ENCODE measurements at places on chromosomes 12 and 14.

GRCh38 chr12:110198386-110198785 lies 74.2 kb downstream of the IFT81 start:
- DNase-seq: no peak

DNA sequence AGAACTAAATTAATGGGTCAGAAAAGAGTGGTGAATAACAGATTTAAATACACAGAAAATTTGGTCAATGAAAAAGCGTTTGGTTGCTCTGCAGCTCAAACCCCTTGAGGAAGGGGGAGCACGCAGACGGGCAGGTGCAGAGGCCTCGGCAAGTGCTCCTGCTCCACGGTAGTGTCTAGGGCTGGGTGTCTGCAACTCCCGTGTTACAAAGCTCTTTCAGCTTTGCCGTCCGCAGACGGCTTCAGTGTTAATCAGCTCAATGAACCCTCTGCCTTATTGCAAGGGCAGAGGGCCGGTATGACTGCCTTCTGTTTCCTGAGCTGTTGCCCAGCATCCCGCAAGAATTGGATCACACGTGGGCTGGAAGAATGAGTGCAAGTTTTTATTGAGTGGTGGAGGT lies 125.7 kb upstream of the TRHDE start:
- no peak for DNase-seq

DNA sequence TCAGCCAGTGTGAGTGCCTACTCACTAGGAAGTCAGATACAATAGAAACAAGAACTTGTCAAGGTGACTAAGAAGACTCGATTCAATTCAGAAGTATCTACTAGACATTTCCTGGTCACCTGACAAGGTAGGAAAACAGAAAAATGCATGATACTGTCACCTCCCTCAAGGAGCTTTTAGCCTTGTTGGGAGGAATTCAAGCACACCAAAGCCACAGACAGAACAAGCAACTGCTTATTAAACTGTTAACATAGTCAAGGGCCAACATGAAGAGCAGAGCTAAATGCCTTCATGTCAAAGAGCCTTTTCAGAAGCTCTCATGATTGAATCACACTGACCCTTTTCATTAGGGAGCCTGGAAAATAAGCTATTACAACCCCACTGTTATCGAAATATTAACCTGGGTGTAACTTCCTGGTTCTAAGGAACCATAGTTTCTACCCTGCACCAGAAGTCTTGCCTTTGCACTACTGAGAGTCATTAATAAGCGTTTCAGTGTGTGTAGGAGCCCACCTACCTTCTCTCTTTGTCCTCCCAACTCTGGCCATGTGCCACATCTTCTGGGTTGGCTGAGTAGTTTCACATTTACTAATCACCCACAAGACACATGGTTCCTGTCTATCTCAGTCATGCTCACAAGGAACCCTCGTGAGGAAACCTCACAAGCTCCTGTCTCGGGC lies 31.0 kb upstream of the LGALS3 start:
- peak; percentile 68 for DNase-seq

- peak; percentile 85 for DNase-seq
Observed at GRCh38 chr12:51389302-51389999, 1.8 kb downstream of the GALNT6 start.

DNA sequence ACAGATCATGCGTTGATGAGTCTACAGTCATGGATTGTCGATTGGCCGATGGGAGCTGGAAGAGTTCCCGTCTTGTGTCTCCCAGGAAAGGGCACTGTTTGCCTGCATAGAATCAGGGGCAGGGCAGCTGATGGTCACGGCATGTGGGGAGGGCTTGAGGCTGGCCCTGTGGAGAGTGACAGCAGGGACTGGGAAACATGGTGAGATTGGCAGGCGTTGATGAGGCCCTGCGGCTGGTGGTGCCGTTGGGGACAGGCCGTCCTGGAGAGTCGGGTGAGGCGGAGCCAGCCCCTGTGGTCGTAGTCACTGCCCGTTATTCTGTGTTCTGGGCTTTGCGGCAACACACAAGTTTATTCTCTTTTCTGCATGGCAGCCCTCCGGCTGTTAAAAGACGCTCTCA lies 52.9 kb downstream of the TECPR2 start:
- no peak for DNase-seq

DNA sequence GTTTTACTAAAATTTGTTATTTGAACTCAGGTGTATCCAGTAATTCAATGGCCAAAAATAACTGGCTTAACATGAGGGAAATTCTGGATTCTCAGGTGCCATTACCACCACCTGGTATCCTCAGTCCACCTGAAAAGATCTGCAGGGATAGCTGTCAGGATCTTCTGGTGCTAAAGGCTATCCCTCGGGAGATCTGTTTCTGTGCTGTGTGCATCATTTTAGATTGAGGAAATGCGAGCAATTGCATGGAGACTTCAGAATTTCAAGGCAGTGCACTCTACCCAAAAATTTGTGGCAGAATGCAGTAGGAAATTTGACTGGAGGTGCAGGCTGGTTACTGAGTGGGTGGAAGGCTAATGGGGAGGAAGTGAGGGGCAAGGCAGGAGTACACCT lies 26.4 kb downstream of the ZCCHC8 start:
- DNase-seq: no peak

DNA sequence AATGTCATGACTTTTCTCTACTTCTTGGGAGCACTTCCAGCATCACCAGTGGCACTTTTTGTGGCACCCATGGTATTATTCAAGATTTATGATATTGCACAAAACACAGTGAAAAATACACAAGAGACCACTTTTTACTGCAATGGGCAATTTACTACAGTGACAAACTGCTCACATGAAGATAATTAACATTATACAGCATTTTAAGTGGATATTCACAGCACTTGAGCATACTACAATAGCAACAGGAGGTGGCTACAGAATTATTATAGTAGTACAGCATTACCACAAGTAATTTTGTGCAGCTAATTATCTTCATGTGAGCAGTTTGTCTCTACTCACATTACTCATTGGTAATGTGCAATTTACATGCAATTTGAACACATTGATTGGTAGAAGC lies 18.3 kb downstream of the IL26 start:
- no peak for DNase-seq

DNA sequence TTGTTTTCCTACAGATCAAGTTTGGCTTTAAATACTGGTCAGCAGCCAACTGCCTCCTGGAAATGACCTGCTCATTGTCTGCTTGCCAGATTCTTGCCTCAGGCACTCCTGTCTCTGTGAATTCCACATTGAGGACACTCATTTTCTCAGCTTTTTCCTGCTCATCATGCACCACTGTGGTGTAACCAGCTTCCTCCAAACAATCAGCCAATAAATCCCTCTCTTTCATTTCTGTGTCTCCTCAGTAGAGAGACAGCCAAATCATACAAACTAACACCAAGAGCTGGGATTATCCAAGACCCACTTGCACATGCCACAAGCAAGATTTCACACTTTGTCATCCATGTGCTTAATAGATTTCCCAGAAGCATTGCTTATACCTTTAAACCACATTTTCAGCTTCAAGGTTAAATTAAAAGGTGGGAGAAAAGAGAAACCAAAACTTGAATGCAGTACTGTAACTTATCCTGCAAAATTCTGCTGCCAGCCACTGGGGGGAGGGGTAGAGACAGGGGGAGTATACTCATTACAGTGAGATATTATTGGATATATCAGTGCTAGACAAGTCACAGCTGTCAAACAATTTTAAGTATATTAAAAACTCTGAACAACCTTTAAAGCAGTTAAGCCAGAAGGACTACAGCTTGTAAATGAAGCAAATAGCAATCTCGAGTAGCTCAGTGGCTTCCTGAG lies 105.0 kb downstream of the PPP2R5E start:
- peak; percentile 64 for DNase-seq

GRCh38 chr14:106308839-106309389 lies 782.5 kb downstream of the TMEM121 start:
- DNase-seq: peak; percentile 82

DNA sequence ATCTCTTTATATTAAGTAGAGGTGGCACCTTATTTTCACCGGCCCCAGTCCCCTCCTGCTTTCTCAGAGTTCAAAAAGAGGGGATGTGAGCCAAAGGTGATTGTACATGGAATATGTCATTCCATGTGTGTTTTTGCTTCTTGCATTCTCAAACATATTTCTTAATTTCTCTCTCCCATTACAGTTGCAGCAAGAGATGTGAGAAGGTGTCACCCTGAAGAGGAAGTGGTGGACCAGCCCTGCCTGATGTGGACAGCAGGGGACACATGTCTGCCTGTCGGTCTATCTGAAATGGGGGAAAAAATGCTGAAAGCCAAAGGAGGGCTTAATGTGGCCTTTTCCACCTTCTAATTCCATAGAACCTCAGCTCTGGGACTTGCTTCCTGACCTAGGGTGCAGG lies 1.9 kb upstream of the FOXN3 start:
- DNase-seq: peak; percentile 70

DNA sequence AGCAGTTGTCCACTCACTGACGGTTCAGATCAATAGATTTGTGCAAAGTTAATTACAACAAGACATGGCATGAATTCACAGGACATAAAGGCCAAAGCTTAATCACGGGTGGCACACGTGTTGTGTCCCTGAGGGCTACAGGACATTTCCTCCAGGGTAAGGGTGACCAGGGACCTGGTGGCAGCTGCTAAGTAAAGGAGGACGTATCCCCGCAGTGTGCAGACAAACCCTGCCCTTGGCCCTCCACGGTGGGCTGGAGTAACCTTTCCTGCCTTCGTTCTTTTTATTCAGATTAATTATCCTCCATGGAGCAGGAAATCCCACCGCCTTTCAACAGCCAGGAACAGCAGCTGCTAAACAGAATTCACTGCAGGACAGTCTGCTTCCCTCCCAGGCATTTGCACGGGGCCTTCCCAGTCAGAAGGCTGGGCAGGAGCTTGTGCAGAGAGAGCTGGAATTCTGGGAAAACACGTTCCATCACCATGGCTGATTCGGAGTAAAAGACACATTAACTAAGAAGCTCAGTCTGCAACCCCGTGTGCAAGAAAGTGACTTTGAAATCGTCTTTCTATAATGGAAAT lies 289.9 kb upstream of the SFSWAP start:
- no peak for DNase-seq

GRCh38 chr12:5377997-5378592 lies 53.8 kb upstream of the NTF3 start:
- no peak for DNase-seq

GRCh38 chr14:54746019-54746418 lies 156.6 kb downstream of the GCH1 start:
- DNase-seq: no peak

GRCh38 chr12:467591-467990 lies 7.9 kb downstream of the B4GALNT3 start:
- DNase-seq: no peak

DNA sequence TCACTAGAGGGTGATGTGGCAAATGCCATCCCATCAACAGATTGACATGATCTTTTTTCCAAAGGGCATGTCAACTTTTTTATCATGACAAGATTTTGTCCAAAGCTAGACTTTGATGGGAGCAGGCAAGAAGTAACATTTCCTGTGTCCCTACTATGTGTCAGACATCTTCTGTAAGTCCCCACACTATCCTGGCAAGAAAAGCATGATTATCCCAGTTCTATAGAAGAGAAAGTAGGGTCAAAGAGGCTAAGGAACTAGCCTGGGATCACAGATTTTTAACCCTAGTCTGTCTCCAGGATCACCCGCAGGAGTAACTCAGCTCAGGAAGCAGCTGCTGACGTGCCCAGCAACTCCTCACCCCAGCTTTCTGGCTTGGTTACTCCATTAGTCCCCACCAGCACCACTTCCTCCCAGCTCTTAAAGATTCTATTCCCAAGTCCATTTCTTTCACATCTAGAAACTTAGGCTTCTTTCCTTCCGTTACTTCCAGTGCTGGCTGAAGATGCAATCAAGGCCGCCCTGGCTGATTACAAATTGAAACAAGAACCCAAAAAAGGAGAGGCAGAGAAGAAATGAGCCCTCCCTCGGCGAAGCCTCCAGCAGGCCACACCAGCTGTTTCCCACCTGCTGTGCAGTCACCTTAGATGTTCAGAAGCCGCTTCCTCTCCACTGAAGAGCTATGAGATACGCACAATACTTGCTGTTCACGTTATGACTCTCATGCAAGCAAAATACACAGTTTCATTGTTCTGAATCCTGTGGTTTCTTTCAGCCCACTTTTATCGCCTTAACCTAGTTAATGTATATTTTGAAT lies 6.2 kb downstream of the ISCU start:
- DNase-seq: no peak

DNA sequence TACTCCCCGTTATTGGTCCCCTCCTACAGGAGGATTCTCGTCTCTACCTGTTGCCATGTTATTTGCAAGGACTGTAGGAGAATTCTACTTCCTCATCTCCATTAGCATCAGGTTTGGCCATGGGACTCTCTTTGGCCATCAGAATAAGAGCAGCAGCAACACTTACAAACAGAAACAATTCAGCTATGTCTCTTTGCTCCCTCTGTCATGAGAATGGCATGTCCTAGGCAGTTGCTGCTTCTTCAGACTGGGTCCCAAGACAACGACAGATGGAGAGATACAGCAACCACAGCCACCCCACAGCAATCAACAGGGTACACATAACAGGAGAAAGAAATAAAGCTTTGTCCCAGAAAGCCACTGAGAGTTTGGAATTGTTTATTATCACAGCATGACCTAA lies 19.7 kb downstream of the SLC41A2 start:
- DNase-seq: no peak

GRCh38 chr12:52350786-52351185 lies 16.5 kb downstream of the KRT85 start:
- DNase-seq: no peak

- DNase-seq: no peak
Observed at GRCh38 chr14:74533576-74533975, 40.0 kb downstream of the ISCA2 start.

- DNase-seq: no peak
Observed at GRCh38 chr12:110543252-110543959, 39.7 kb downstream of the PPTC7 start.

DNA sequence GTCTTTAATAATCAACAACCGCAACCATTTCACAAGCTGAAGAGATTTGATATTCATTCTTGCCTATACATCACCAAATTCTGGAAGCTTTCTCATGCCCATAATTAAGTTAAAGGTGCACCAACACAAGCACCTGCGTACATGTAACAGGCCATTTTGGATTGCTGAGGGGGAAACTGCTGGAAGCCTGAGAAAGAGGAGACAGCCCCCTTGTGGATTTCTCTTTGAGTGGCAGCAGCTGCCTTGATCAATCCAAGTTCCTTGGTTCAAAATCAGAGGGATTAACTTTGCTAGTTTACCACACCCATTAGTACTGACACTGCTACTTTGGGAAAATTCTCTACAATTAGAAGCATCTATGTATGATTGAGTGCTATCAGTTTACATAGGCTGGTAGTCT lies 321.1 kb downstream of the NOVA1 start:
- peak; percentile 33 for DNase-seq

Data from hematopoietic multipotent progenitor cell treated with erythropoietin and hydrocortisone succinate and interleukin-3 and kit ligand, for 4 days (in vitro differentiated cells).